Left lung (tissue), 14 donors: ENCODE measurements at places on chromosomes 2 and 18. TPM values are rescaled to one million over a fixed set of nuclear protein-coding genes. Genes with fewer than 3 reads are reported as not detected.
A peak's percentile ranks its signal among the peaks of the same experiment; 100 is the strongest.

MBD1 gene
- 65.6 TPM for polyA plus RNA-seq

C2orf78 gene
- polyA plus RNA-seq = not detected

ANKRD53 gene
- 2.1 TPM for polyA plus RNA-seq

GRCh38 chr2:86628091-86628522 is 4.4 kb upstream of the RNF103 start:
- no peak for DNase-seq

DNA sequence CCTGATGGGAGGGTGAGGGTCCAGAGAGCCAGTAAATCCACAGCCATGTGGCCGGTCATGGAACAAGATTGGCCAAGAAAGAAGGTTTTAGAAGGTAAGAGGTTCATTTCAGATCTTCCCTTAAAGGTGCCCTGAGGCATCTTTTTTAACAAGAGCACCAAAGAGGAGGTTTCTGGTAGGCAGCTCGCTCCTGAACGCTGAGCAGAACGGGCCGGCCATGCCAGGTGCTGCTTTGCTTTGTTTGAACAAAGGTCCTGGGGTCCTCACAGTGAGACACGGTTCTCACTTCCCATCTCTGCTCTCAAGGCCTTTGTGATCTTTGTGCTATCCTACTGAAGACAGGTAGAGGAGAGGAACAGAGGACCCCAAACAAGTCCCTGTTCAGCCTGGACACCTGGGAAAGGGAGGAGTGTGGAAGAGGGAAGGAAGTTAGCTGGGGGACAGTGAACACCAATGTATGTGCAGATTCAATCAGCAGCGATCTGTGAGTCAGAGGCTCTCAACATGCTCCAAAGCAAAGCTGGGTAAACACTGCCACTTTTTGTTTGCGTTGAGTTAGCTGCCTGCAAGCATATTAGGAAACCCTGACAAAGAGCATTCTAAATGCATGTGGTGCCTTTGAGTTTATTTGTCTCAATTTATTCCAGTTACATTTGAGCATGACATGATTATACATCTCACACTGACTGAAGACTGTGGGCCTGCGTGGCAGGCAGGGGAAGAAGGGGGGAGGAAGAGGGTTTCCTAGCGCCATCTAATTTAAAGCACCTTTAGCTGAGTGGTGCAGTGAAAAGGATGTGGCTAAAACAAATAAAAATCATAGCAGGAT is 102.4 kb downstream of the ASB1 start:
- no peak for DNase-seq

DNA sequence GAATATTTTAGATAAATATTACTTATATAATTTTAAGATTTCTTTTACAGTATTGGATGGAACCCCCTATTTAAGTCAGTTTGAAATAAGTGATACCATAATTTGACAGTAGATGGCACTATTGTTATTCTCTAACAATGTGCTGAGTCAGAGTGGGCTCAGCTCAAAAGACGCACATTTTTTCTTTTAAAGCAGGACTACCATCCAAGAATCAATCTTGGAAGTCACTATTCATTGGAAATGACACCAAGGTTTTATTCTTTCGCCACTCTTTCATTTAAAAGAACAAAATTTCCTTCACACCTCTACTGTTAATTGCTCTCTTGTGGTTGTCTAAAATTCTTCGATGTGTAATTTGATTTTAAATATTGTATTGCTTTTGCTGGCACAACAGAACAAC is 32.6 kb upstream of the SPAG16 start:
- no peak for DNase-seq

GRCh38 chr18:64765908-64766307 is 617.0 kb upstream of the LINC00305 start:
- no peak for DNase-seq

- DNase-seq = peak; percentile 85
Observed at GRCh38 chr18:31203096-31203793, 40.6 kb upstream of the DSC1 start.

- DNase-seq = peak; percentile 42
Observed at GRCh38 chr2:38277245-38278116, 99.6 kb downstream of the ATL2 start.
